ENCODE measurements at places on chromosomes 4 and X.

- DNase-seq = no peak
These were observed 23.0 kb downstream of the GABRA3 start for GRCh38 chrX:152428120-152428519.

- no peak for DNase-seq
These were observed 31.8 kb upstream of the LIMCH1 start for GRCh38 chr4:41506130-41506529.

DNA sequence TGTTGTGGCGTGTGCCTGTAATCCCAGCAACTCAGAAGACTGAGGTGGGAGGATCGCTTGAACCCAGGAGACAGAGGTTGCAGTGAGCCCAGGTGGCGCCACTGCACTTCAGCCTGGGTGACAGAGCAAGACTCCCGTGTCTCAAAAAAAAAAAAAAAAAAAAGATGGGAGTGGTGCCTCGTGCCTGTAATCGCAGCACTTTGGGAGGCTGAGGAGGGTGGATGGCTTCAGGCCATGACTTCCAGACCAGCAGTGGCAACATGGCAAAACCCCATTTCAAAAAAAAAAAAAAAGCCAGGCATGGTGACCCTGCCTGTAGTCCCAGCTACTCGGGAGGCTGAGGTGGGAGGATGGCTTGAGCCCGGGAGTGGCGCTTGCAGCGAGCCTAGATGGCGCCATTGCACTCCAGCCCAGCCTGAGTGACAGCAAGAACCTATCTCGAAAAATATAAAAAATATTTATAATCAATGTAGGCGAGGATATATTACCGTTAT is 27.0 kb downstream of the EIF2S3 start:
- peak; percentile 58 for DNase-seq

- DNase-seq = no peak
These were observed 138.0 kb upstream of the FAM9B start for GRCh38 chrX:9171841-9172463.

DNA sequence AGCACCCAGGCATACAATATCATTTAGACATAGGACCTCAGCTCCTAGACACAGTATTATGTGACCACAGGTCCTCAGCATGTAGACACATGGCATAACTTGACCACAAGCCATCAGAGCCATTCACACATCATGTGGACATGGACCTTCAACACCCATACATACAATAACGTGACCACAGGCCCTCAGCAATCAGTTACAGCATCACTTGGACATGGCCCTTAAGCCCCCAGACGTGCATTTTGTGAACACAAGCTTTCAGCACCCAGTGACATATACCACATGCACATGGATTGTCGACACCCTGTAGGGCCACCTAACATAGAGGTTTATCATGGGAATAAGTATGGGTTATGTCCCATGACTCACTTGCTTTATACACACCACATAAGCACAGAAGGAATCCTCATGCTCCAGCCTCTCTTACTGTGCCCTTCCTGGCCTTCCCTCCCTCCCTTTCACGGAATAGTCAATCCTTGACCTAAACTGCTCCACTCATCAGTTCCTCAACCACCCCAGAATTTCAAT is 1.9 kb downstream of the TSPYL2 start:
- peak; percentile 21 for DNase-seq

- DNase-seq = no peak
These were observed 529 bp downstream of the DHRSX start for GRCh38 chrX:2500091-2500802.

GRCh38 chr4:119025916-119026661 is 109.5 kb upstream of the MYOZ2 start:
- DNase-seq = no peak

DNA sequence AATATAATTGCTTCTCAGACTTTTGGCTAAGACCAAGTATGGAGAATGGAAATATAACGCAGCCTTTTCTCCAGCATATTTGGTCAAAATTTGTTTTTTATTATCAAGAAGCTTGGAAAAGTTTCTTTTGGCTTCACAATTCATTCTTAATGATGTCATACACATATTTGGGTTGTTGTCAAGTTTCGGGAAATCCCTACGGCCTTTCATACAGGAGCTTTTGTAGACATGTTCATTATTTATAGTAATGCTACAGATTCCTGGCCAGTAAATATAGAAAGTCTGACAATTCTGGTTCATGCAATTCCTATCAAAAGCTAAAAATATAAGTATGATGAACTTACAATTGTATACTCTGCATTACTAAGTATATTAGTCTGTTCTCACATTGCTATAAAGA is 112.9 kb downstream of the IRF2 start:
- no peak for DNase-seq

Measured in CD4-positive, alpha-beta T cell treated with Interleukin-10 for 1 hour (primary cell).